ENCODE measurements at places on chromosomes 1 and 21. TPM values are rescaled to one million over a fixed set of nuclear protein-coding genes. Genes with fewer than 3 reads are reported as not detected.

- H3K27ac ChIP-seq: no peak overlapping the region
- H3K4me3 ChIP-seq: no peak overlapping the region
- no peaks in the 10 kb centered on the region for H3K27me3 ChIP-seq
- DNase-seq: no peak
These were observed 131.5 kb downstream of the DHRS3 start for GRCh38 chr1:12486401-12487005.

The GIPC2 gene
- 0.18 TPM for total RNA-seq

The KIRREL1 gene
- 0.16 TPM for total RNA-seq

- H3K4me3 ChIP-seq: no peak overlapping the region
- no peaks in the 10 kb centered on the region for H3K27me3 ChIP-seq
- no peaks in the 10 kb centered on the region for H3K4me1 ChIP-seq
- H3K27ac ChIP-seq: no peak overlapping the region
These were observed 988.1 kb upstream of the B3GALT2 start for GRCh38 chr1:194174528-194174927.

DNA sequence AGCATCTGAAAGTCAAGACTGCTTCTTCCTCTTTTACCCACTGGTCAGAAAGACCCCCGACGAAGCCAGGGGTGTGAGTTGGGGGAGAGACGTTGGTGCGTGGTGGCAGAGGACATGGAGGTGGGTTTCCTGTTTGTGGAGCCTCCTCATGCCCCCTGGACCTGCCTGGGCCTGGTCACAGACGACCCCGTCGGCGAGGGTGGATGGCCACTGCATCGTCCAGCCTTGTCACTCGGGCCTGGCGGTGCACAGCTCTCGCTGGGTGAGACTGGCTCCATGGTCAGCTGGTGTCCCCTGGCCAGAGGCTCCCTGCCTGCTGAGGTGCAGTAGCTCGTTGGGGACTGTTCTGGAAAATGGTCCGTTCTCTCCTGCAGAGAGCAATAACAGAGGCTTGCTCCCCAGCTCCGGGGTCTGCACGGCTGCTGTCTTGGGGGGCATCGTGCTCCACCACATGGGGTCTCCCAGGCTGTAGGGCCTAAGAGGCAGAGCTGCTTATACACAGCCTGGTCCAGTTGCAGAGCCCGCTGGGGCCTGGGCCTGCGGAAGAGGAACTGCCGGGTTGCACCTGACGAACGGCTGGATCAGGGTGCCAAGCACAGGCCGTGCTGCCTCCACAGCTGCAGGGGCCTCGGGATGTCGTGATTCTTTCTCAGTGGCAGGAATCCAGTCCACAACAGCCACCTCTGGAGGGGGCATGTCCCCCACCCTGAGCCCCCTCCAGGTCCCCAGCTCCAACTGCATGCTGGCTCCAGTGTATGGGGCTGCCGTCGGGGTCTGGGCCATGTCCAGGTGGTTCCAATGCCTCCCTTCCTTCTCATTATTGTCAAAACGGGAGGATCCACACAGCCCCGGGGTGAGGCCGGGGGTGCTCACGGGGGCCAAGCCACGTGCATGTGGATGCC lies 18.0 kb upstream of the ACTRT2 start:
- peaks cover 5% of the 10 kb centered on the region for H3K27me3 ChIP-seq
- H3K4me1 ChIP-seq: no peaks in the 10 kb centered on the region
- no peak overlapping the region for H3K4me3 ChIP-seq
- no peaks in the 10 kb centered on the region for H3K36me3 ChIP-seq
- no peak overlapping the region for H3K27ac ChIP-seq

- no peak overlapping the region for H3K4me3 ChIP-seq
- no peak overlapping the region for H3K27ac ChIP-seq
- peaks cover 14% of the 10 kb centered on the region for H3K27me3 ChIP-seq
- DNase-seq: no peak
- no peaks in the 10 kb centered on the region for H3K36me3 ChIP-seq
These were observed 140.9 kb upstream of the CTTNBP2NL start for GRCh38 chr1:112255080-112255479.

The ETV3L gene
- not detected for total RNA-seq

The CRYAA gene
- total RNA-seq: not detected
